Posterior cingulate gyrus (tissue), 11 donors: ENCODE measurements at places on chromosomes 1 and 21.

DNA sequence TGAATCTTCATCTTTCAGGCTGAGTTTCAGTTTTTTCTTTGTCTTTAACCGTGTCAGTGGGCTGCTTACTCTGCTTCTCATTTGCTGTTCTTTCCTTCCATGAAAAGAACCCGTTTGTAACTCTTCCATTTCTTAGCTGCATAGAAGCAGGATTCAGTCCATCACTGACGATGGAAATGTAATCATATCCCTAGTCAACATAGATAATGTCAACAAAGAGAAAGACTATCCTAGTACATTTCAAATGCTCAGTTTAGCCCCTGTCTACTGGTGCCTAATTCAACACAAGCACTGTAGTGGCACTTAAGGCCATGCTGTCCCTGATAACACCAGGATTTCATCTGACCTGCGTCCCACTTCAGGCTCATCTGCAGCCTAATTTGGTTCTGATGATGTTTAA lies 376 bp downstream of the GBP1 start:
- DNase-seq: no peak

DNA sequence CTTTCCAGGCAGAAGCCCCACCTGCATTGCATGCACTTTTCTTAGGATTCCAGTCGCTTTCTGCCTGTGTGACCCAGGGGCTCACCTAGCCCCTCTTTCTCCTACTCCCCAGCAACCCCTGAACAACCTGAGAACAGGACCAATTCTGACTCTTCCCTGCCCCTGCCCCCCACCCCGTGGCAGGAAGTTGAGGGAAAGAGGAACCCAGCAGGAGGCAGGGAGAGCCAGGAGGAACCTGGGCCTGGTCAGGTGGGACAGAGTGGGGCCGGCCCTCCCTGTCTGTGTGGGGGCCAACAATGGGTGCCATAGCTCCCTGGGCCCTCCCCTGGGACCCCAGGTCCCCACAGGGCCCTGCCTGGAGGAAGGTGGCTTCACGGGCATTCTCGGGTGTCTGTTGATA lies 6.1 kb downstream of the BMP8A start:
- no peak for DNase-seq

GRCh38 chr1:59316497-59317128 lies 19.7 kb downstream of the FGGY start:
- no peak for DNase-seq

GRCh38 chr1:180777072-180777689 lies 135.5 kb upstream of the KIAA1614 start:
- DNase-seq: no peak

DNA sequence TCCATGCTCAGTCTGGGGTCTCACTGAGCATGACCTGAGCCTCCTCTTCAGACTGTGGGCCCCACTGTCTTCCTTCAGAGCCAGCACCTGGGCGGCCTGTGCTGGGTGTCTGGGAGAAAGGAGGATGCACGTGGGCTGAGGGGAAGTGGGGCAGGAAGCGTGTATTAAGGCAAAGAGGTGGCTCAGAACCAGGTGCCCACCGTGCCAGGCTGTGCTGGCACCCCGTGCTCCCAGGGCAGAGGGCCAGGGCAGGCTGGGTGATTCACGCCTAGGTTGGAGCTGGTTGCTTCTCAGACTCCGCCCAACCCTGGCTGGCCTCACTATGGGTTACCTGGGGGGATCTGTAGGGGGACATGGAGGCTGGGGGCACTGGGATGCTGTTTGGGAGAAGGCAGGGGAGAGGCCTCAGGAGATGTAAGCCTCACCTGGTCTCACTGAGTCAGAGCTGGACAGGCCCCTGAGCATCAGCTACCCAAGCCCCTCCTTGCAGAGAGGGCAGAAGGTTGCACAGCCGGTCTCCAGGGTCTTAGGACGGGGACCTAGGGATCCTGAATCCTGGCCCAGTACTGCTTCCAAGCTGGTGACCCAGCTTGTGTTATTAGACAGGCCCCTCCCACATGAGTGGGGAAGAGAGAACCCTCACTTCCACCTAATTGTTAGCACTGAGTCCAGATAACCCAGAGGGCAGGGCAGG lies 18.6 kb upstream of the PADI1 start:
- DNase-seq: peak; percentile 71

DNA sequence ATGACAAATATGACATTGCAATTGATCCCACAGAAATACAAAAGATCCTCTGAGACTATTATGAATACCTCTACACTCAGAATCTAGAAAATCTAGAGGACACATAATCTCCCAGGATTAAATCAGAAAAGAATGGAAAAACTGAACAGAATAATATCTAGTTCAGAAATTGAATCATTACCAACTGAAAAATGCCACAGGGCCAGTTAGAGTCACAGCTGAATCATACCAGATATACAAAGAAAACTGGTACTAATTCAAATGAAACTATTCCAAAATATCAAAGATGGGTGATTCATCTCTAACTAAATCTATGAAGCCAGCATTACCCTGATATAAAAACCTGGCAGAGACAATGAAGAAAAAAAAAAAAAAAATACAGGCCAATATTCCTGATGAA lies 149.3 kb downstream of the BRINP3 start:
- DNase-seq: no peak

DNA sequence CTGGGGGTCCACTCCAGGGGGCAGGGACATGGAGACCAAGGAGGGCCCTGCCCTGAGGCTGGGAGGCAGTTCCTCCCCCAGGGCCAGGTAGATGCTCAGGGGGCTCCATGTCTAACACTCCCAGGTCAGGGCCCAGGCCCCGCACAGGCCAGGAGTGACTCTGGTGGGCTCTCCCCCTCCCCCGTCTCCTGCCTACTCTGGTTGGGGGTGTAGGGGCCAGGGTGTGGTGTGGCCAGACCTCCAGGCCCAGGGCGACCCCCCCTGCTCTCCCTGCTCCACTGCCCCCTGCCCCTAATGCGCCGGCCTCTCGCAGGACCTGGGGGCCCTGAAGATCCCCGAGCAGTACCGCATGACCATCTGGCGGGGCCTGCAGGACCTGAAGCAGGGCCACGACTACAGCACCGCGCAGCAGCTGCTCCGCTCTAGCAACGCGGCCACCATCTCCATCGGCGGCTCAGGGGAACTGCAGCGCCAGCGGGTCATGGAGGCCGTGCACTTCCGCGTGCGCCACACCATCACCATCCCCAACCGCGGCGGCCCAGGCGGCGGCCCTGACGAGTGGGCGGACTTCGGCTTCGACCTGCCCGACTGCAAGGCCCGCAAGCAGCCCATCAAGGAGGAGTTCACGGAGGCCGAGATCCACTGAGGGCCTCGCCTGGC lies 19.7 kb upstream of the CCDC27 start:
- no peak for DNase-seq

DNA sequence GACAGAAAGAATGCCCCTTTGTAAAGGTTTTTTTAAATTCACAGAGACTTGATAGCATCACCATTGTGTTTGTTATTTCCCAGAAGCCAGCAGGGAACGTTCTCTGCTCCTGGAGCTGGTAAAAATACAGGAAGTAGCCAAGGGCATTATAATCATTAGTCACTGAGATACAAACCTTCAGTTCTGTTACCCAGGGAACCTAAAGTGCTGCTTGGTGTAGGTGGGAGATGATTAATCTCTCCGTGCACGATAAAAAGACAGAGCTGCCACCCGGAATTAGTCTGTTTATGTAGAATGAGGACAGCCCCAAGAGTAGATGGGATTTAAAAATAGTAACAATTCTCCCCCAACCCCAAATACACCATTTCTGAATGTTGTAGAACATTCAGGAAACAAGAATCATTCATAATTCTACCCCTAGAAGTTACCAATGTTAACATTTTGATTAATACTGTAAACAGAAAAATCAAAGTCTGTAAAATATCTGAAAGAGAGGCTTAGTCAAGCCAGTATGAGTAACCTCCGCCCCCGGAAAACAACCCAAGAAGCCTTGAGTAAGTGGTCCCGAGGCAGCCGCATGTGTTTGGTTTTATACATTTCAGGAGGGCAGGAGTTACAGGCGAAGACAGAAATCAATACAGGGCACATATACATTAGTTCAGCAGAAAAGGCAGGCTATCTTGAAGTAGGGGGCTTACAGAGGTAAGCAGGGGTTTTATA lies 45.3 kb upstream of the CTBS start:
- DNase-seq: no peak

- no peak for DNase-seq
Measured at GRCh38 chr1:163196449-163196787, 6.3 kb downstream of the RGS5 start.

GRCh38 chr1:56502700-56503245 lies 76.6 kb downstream of the PLPP3 start:
- no peak for DNase-seq

- DNase-seq: no peak
Measured at GRCh38 chr1:160206421-160207117, 1.4 kb downstream of the PEA15 start.

GRCh38 chr1:157993918-157994605 lies 617 bp downstream of the KIRREL1 start:
- no peak for DNase-seq

- peak; percentile 83 for DNase-seq
Measured at GRCh38 chr1:232218955-232219865, 410.7 kb downstream of the SIPA1L2 start.

DNA sequence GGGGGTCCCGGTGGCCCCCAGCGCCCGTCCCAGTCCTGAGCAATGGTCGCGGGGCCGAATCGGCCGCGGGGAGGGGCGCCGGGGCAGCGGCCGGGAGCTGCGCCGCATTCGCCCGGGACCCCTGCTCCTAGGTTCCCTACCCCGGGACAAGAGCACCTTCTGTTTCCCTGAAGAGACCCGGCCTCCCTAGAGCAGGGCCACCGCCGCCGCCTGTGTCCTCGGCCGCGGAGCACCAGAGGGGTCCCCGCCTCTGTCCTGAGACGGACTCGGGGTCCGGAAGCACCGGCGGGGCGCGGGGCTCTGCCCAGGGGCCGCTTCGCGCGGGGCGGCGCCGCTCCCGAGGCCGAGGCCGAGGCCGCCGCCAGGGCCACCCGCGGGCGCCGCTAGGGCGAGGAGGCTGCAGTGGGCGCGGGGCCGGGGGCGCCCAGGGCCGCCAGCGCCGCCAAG lies 157.9 kb downstream of the CASZ1 start:
- DNase-seq: no peak

- no peak for DNase-seq
Measured at GRCh38 chr1:10122926-10123325, 87.4 kb upstream of the KIF1B start.

DNA sequence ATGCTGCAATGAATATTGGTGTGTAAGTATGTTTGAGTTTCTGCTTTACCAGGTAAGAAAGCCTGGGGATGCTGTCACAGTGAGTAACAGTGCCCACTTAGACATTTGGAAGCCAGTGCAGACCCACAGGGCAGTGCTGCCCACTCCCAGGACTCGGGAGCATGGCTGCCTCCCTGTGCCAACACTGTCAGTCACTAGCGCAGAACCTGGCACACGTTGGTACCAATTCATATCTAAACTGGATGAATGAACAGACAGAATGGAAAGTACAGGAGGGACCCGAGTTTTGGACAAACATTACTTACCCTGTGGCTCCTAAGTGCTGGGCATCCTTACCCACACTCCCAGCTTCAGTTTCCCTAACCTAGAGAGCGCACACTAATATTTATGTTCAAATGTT lies 1.6 kb upstream of the EVA1C start:
- DNase-seq: no peak

DNA sequence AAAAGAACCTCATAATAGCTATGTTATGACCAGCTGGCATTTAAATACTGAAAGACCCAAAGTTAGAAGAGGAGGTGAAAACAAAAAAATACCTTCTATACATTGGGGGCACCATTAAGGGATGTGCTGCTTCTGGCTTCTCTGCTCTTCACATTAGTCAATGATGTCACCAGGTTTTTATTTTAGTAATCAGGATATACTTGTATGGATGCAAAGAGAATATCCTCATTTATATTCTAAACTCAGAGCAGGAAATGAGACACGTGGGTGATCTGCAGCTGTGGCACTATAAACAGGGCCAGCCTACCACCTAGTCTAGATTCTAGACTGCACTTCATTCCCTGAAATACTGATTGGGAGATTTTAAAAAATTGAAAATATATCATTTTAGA lies 51.2 kb downstream of the WLS start:
- DNase-seq: no peak

- no peak for DNase-seq
Measured at GRCh38 chr1:217138173-217138765, 415.0 kb upstream of the ESRRG start.

DNA sequence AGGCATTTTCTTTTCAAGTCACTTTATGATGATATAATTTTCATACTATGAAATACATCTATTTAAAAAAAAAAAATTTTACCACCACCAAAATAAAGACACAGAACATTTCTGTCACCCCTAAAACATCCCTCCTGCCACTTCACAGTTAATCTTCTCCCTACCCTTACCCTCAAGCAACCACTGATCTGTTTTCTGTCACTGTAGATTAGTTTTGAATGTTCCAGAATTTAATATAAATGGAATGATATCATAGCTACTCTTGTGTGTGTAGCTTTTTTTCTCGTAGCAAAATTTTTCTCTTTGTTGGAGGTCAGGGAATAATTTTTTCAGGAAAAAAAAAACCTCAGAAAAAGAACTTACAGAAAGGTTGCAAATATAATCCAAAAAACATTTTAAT lies 152.7 kb downstream of the RHOU start:
- DNase-seq: no peak
